Stimulated activated CD8-positive, alpha-beta memory T cell treated with anti-CD3 and anti-CD28 coated beads, Interleukin-4, amount 100 ng/mL, for 1 hour (primary cell): ENCODE measurements at places on chromosomes 6 and 20.

GRCh38 chr6:85383042-85383441 lies 66.8 kb upstream of the NT5E start:
- no peak for DNase-seq

- no peak for DNase-seq
Measured at GRCh38 chr20:24954151-24954550, 5.1 kb downstream of the CST7 start.

DNA sequence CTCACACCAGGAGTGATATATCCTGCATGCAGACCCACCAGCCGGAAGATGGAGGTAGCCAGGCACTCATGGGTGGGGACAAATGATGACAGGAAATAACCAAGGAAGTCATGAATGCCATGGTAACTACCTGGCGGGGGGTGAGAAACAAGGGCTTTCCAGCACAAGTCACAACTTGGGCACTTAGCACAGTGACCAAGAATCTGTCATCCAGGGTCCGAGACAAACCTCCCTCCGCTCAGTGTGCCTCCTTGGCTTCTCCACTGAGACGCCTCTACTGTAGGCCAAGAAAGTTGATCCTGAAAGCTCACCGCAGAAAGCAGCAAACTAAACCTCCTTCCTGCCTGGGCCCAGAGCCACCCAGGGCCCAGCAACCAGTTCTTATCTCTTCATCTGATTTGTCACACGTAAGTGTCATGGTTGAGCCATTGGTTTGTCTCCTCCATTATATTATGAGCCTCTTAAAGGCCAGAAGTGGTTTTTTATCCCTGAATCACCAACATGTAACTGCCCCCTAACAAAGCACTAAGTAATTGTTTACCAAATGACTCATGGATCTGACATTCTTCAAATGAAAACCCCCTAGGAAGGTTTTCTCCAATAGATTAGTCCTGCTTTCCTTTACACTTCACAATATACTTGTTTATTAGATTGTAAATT lies 84.3 kb upstream of the TAB2 start:
- DNase-seq: no peak

DNA sequence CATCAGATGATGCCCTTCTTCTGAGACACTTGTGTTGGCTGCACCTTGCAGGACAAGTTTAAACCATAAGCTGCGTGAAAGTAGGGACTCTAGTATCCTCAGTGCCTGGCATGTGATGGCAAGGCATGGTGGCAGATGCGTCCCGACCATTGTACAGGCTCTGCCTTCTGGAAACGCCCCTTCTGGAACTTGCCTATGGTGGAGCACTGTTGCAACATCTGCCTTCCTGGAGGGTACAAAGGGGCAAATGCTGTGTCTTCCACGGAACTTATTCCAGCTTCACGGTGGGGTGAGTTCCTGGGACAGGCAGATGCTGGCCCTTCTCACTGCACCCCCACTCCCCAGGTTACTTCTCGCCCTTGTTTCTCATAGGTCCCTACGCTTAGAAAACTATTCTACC lies 232.8 kb downstream of the THBS2 start:
- DNase-seq: no peak

GRCh38 chr20:35953387-35954199 lies 709 bp downstream of the SCAND1 start:
- peak; percentile 36 for DNase-seq

DNA sequence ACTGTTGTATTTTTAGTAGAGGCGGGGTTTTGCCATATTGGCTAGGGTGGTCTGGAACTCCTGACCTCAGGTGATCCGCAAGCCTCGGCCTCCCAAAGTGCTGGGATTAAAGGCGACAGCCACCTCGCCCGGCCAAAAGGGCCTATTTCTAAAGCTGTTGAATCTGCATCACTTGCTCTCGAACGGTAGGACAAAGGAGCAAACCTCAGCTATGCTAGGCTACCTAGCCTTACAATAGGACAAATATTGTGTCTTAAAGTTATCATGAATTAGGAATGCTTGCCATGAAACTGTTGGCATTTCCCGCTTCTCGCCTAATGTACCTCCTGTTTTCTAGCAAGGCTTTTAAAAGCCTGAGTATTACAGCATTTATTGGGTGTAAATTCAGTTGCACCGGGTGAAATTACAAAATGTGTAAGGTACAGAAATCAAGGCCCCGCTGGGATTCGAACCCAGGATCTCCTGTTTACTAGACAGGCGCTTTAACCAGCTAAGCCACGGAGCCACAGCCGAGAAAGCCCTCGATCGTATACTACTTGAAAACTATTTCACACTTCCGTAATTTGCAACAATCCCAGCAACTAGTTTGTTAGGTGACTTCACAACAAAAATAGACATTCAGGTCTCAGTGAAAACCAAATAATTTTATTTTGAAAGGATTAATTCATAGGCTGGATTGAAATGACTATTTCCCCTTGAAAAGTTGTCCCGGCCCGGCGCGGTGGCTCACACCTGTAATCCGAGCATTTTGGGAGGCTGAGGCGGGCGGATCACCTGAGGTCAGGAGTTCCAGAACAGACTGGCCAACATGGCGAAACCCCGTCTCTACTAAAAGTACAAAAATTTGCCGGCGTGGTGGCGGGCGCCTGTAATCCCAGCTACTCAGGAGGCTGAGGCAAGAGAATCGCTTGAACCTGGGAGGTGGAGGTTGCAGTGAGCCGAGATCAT lies 211.6 kb upstream of the ZNF184 start:
- no peak for DNase-seq
